Hematopoietic multipotent progenitor cell treated with erythropoietin and hydrocortisone succinate and interleukin-3 and kit ligand, for 6 days (in vitro differentiated cells): ENCODE measurements at places on chromosomes 7 and 10.

DNA sequence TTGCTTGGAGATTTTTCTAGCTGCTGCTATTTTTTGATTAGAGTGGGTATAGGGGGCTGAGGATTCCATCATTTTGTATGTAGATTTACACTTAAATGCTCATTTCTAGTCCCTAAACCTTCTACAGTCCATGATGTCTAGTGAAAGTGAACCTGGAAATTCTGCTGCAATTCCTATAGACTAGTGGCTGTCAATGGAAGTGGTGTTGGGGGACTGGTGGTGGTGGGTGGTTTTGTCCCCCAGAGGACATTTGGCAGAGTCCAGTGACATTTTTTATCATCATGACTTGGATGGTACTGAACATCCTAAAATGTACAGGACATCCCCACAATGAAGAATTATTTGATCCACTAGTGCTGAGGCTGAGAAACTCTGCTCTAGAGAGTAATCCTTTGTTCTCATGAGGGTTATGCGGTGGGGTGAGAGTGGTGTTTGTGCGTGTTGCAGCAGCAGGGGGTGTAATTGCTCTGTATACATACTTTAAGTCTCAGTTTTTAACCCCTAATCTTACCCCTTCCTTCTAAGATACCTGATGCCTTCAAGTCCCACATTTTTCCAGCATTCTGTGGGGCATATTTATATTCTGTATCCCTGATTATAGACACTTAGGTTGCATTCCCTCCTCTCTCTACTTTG lies 35.0 kb downstream of the KIF11 start:
- no peak for DNase-seq

DNA sequence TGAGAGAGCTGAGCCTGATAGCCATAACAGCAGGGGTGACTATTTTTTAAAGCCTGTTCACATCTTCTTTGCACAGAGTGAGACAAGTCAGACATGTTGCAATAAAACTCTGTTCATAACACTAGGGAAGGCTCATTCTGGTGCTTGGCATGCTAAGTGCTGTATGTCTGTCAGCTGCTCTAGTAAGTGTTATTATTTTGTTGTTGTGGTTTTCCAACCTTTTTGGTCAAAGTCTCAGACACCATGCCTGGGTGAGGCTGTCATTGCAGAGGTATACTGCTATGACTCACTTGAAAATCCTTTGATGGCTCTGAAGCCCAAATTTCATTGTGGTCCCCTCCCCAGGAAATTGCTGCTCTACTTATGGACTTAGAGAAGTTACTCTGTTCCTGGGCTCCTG lies 129.7 kb downstream of the ADRA2A start:
- no peak for DNase-seq

DNA sequence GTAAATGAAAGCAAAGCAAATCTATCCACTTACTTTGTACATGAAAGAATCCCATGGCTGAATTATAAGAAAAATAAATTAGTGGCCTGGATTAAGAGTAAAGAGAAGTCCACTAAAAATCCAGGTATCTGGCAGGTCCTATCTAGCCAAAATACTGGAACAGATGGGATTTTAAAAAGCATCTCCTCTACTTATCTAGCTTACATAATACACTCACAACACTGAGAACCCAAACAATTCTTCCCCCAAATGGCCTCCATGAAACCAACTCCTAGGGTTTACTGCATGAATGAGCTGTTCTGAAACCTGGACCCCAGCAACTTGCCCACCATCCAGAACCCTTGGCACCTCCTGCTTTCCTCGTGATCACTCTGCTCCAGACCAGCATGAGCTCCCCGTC lies 61.3 kb downstream of the AFAP1L2 start:
- no peak for DNase-seq

DNA sequence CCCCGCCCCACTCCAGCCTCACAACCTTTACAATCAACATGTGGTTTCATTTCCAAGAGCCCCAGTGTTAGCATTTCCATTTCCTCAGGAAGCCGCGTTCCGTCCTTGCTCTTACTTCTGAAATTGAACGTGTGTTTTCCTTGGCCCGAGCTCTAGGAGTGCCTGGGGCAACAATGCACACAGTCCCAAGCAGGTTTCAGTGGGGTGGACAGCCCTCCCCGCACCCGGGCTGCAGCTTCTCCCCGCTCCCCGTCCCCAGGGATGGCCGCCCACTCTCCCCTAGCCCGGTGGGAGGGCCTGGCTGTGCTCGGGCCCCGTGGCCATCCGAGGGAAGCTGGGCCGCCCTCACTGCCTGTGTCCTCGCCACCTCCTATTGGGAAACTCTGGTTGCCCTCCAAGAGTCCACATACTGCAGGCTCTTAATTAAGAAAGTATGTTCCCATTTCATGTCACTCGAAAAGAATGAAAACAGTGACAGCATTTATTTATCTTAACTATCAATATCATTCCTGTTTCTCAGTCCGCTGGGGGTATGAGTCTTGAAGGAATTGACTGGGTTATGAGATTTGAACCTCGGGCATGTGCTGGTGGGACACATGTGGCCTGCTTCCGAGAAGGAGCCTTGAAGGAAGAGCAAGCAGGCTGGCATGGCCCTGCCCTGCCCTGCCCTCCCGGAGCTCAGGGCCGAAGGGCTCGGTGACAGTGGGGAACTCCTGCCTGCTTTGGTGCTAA lies 163.8 kb downstream of the GRK5 start:
- DNase-seq, result no peak

DNA sequence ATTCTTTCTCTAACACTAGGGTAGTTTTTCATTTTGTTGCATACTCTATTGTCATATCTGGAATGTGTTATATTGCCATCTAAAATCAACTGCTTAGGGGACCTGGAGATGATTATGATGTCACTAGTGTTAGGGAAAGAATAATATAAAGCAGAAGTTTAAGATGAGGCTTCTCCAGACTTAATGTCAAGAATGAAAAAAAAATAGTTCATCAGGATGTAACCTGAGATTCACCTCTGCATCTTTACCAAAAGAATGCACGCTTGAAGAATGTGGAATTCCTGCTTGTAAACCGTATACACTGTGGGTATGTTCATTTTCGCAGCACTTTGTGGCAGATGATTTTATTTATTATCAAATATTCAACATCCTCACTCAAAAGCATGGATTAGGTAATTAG lies 184.6 kb downstream of the ST7 start:
- no peak for DNase-seq

- no peak for DNase-seq
These were observed 8.7 kb upstream of the IL6 start for GRCh38 chr7:22718200-22718711.

DNA sequence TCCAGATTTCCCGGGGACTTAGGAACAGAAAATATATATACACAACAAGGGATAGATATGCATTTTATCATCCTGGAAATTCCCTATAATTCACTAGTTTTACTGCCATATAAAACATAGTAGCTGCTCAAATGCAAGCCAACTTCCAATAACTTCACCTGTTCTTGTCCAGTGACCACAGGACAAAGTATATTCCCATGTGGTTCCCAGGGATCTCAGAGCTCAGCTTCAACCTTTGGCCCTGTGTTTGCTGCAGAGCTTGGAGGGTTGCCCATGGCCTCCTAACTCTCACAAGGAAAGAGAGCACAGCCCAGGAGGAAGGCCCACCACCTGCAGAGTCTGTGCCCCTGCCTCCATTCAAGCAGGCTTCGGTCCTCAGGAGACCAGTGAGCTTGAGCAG lies 4.5 kb upstream of the DRGX start:
- no peak for DNase-seq
